NCI-H524 (cell line): ENCODE measurements at places on chromosomes 2 and 18.

- no peak for DNase-seq
Measured at GRCh38 chr2:143282684-143283083, 153.5 kb downstream of the ARHGAP15 start.

DNA sequence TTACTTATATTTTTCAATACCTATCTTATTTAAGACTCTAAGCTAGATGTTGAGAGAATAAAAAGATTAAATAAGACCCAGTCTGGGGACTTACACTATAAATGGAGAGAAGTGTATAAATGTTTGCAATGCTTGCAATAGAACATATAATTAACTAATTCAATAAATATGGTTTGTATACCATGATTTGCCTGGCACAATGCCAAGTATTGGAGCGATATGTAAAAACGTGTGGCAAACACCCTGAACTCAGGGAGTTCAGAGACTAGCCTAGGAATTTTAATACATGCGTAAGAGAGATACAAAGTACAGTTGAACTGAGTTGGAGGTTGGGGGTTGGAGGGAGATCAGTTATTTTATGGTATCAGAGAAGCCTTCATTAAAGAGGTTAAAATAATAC lies 251.8 kb upstream of the DDX18 start:
- DNase-seq: no peak

DNA sequence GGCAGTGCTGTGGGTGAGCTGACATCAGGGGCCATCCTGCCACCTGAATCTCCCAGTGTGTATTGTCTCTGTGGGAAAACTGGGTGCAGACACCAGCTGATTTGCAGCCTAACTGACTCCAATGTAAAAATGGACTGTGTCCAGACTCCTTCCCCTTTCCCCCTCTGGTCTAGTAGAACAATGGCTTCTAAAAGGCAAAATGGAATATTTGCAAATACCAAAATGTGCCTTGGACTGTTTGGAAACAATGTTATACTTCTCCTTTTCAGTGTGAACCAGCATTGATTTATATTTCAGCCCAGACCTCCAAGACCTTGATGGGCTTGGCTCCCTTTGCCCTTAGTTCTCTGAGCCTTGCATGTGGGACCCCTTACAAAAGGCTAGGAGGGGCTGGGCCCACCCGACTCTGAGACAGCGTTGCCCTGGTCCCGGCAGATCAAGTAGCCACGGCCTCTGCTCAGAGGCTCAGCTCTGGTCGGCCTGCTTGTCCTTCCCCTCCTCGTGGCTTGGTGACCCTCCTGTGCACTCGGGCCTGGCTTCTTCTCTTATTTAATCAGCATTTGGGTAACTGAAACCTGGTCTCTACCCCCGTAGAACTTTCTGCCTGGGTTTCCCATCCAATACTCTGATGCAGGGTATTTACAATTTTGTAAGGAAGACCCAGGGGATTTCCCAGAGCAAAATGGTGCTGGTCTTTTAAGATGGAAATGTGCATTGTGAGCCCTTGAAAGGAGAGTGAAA lies 18.0 kb upstream of the ACKR3 start:
- no peak for DNase-seq

GRCh38 chr2:230650585-230651137 lies 62.0 kb upstream of the CAB39 start:
- DNase-seq: no peak

- DNase-seq: no peak
Measured at GRCh38 chr18:49691177-49691608, 122.1 kb downstream of the ACAA2 start.

DNA sequence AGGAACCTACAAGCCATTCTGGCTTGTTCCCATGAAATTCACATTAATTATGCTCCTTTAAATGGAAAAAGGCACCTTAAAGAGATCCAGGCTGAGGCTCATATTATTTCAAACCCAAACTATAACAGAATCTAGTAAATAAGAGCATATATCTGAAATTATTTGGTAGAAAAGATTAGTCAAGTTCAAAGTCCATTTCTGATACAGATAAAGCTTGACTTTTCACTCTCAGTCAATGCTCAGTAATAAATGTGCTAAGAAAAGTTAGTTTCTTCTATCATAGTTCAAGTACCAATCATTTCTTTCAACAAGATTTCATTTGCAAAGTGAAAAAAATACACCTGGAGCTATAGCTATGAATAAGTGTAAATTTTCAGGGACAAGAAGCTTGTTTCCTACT lies 61.8 kb upstream of the NARS1 start:
- DNase-seq: no peak

DNA sequence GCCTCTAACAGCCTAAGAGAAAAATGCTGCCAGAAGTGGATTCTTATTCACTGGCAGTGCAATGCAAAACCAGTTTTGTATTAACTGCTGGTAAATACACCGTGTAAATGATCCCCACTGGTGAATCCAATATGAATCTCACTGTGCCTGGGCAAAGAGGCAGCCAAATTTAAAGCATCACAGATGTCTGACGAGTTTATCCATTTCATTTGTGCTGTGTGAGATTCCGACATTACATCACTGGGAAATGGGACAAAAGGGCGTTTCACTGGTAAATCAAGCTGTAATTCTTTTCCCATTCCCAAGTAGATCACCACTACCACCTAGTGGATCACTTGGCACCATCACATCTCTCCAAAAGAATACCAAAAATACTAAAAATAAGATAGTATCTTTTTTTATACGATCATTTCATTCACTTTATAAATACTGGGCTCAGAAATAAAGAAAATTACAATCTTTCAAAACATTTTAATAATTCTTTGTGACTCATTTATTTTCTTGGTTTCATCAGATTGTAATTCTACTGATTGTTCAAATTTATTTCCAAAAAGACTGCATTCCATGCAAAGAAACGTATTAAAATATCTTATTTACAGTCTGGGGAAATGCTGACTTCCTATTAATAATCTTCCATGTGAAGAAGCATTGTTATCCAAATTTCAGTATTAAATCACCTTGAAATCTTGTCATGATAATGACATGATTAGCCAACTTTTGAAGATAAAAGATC lies 125.6 kb downstream of the GRB14 start:
- peak; percentile 56 for DNase-seq

DNA sequence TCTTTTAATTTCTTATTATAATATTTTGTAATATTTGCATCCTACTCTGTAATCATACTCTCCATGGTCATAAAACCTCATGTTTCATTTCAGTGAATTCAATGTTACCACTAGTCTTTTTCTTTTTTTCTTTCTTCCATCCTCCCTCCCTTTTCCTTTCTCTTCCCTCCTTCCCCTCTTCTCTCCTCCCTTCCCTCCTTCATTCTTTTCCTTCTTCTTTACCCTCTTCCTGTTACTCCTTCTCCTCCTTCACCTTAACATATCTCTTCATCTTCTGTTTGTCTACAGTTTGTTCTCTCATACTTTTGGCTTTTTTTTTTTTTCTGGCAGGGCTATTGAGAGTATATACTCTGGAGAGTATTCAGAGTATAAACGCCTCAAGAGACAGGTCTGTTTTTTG lies 491.6 kb upstream of the ID2 start:
- DNase-seq: no peak

DNA sequence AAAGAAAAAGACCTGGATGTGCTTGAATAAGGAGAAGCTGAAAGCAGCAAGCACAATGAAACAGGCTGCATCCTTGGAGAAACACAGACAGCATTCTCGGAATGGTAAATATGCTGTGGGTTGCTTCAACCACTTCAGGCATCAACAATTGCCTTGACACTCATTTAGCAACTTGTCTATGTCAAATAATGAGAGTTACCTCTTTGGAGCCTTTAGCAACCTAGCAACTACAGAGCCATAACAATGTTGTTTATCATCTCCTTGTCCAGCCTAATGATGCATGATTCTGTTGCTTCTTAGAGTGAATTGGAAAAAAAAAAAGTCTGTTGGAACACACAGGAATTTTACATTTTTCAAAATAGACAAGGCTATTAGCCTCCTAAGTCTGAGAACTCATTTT lies 410.6 kb downstream of the PIK3C3 start:
- no peak for DNase-seq

- no peak for DNase-seq
Measured at GRCh38 chr2:54073796-54074195, 41.6 kb upstream of the ACYP2 start.

- DNase-seq: no peak
Measured at GRCh38 chr2:211437396-211437795, 881.0 kb downstream of the CPS1 start.
